ENCODE measurements at places on chromosomes 13 and 19. TPM values are rescaled to one million over a fixed set of nuclear protein-coding genes. Genes with fewer than 3 reads are reported as not detected.

GRCh38 chr19:1250437-1251260, 2.3 kb downstream of the MIDN start:
- H3K4me3 ChIP-seq = peak overlapping the region; percentile 98
- peaks cover 25% of the 10 kb centered on the region for H3K36me3 ChIP-seq
- H3K4me1 ChIP-seq = peaks cover 12% of the 10 kb centered on the region
- H3K27me3 ChIP-seq = no peaks in the 10 kb centered on the region
- peak; percentile 54 for DNase-seq

DNA sequence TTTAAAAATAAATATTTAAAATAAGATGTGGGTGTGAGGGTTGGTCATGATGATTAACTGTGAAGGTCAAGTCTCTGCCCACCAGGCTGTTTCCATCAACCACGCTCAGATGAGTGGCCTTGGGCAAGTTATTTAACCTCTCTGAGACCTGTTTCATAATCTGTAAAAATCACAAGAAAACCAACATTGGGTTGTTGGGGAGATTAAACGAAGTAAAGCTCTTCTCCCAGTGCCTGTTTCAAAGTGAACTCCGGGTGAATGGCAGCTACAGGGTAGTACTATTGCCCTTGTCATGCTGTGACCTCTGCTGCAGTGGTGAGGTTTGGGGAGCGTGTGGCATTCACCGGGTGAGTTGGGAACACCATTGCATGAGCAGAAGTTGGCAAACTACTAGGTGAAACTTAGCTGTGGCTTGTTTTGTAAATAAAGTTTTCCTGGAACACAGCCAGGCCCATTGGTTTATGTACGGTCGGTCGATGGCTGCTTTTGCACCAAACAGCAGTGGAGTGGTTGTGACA, 153.2 kb downstream of the USP12 start:
- H3K4me1 ChIP-seq = peaks cover under 1% of the 10 kb centered on the region
- no peak overlapping the region for H3K27ac ChIP-seq
- H3K4me3 ChIP-seq = no peak overlapping the region
- H3K36me3 ChIP-seq = no peaks in the 10 kb centered on the region
- DNase-seq = no peak
- peaks cover 3% of the 10 kb centered on the region for H3K27me3 ChIP-seq

The ZNF222 gene
- total RNA-seq = 0.74 TPM

The ZNF493 gene
- total RNA-seq = 10.9 TPM

The BST2 gene
- total RNA-seq = 117 TPM
